ENCODE measurements at places on chromosomes 5 and 9.

DNA sequence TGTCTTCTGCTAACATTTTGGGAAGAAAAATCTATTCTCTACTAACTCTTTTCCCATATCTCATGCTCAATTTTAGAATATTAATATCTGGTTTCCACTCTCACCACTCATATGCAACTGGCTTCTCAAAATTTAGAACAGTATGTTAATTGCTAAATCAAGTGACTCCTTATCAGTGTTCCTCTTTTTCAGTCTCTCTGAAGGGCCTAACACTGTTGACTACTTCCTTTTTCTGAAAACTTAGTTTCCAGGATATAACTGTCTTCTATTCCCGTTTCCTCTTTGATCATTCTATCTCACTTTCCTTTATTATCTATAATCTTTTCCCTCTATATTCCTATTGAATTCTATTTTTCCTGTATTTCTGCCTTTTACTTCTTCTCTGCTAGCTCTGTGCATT lies 1717.2 kb upstream of the C9orf72 start:
- no peak for DNase-seq

- DNase-seq: no peak
Measured at GRCh38 chr9:77005216-77005615, 14.2 kb upstream of the FOXB2 start.

DNA sequence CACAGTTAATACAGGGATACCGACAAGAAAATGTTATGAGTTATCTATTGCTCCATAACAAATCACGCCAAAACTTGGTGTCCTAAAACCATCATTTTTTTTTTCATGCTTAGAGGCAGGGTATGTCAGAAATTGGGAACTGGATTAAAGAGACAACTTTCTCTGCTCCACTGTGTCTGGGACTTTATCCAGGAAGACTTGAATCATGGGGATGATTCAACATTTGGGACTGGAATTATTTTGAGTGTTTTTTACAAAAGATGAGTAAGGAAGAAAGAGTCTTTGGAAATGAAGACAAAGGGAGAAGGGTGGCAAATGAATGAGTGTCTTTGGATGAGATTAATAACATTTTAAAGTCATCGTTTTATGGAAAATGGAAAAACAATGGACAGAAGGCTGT lies 1883.7 kb upstream of the C9orf72 start:
- DNase-seq: no peak

GRCh38 chr5:174045470-174046025 lies at the start of gene NSG2:
Gene NSG2 (plus strand): TSS chr5:174045706. CDS start chr5:174046756, 1,050 bp downstream.
- peak; percentile 38 for DNase-seq

DNA sequence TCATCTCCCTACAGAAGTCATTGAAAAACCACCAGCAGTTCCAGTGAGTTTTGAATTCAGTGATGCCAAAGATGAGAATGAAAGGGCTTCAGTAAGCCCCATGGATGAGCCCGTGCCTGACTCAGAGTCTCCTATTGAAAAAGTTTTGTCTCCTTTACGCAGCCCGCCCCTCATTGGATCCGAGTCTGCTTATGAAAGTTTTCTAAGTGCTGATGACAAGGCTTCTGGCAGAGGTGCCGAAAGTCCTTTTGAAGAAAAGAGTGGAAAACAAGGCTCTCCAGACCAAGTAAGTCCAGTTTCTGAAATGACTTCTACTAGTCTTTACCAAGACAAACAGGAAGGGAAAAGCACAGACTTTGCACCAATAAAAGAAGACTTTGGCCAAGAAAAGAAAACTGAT lies 90.1 kb downstream of the MAP1B start:
- DNase-seq: no peak

DNA sequence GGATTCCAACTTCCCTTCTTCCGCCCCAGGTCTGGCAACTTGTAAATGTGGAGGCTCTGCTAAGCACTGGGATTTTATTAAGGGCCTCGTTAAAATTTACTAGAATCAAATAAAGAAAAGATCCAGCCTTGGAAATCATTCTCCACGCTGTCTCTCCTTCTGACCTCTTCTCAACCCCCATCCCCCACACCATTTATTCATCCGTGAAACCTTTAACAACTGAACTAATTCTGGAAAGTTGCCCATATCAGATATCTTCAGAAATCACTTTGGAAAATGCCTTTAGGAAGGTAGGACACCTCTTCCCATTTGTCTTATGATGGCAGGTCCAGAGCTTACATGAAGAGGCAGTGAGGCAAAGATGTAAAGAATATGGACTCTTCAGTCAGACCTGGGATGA lies 288.5 kb downstream of the SLIT3 start:
- no peak for DNase-seq

GRCh38 chr5:72121780-72122445 lies 14.6 kb downstream of the MAP1B start:
- peak; percentile 57 for DNase-seq

- DNase-seq: no peak
Measured at GRCh38 chr5:115772731-115773475, 43.6 kb downstream of the CDO1 start.

- DNase-seq: no peak
Measured at GRCh38 chr9:113624721-113625120, 161.2 kb downstream of the RGS3 start.

DNA sequence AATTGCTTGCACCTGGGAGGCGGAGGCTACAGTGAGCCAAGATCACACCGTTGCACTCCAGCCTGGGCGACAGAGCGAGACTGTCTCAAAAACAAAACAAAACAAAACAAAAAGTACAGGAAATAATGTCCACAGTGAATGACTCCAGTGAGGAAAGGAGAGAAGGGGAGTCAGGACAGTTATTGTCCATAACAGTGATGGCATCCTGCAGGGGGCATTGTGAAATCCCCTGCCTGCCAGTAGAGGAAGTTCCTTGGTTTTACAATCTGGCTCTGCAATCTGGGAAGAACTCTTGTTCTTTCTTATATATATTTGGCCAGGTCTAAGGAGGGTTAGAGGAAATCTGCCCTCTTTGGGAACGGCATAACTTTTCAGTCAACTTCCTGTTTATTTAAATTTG lies 8.2 kb downstream of the SH3GL2 start:
- no peak for DNase-seq

- no peak for DNase-seq
Measured at GRCh38 chr5:169011451-169011850, 289.5 kb downstream of the SLIT3 start.

Data from NCI-H1436 (cell line).